ENCODE measurements at places on chromosomes 1 and 21.

GRCh38 chr1:11138952-11139351, 39.3 kb upstream of the EXOSC10 start:
- peak; percentile 68 for DNase-seq

DNA sequence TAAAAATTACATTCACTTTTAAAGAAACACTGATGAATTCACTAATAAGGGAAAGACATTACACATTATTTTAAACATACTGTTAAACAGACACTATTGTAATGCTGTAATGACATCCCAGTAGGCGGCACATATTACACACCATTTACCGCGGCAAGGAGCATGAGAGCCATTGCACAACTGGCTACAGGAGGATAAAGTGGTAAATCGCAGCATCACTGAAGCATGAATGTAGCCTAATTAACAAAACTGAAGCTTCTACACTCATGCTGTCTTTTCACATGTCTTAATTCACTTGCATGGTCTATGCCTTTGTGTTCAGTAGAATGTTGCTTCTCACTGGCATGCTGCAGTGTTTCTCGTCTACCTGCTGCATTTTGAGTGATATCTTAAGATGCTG, 1046.0 kb downstream of the MRPL39 start:
- DNase-seq: no peak

- DNase-seq: no peak
Measured at GRCh38 chr1:203362720-203363025, 11.8 kb upstream of the FMOD start.

DNA sequence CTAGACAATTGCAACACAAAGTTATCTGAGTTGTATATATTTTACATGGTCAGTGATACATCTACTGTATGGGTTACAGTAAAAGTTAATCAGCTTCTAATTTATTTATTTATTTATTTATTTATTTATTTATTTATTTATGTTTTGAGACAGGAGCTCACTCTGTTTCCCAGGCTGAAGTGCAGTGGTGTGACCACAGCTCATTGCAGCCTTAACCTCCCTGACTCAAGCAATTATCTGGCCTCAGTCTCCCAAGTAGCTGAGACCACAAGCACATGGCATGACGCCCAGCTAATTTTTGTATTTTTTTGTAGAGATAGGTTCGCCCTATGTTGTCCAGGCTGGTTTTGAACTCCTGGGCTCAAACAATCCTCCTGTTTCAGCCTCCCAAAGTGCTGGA, 241.6 kb downstream of the PTPRC start:
- peak; percentile 50 for DNase-seq

- DNase-seq: no peak
Measured at GRCh38 chr1:32111789-32112188, 3.9 kb downstream of the KPNA6 start.

- no peak for DNase-seq
Measured at GRCh38 chr1:1398677-1399186, 403 bp downstream of the CCNL2 start.

- peak; percentile 20 for DNase-seq
Measured at GRCh38 chr1:189769448-189769847, 708.2 kb downstream of the BRINP3 start.

GRCh38 chr1:160062230-160062532, 7.8 kb downstream of the KCNJ10 start:
- DNase-seq: no peak

- DNase-seq: no peak
Measured at GRCh38 chr1:116291024-116291423, 82.0 kb upstream of the ATP1A1 start.

- no peak for DNase-seq
Measured at GRCh38 chr21:15095326-15095725, 30.5 kb upstream of the NRIP1 start.

- DNase-seq: no peak
Measured at GRCh38 chr1:204092632-204093420, 19.9 kb downstream of the SOX13 start.

DNA sequence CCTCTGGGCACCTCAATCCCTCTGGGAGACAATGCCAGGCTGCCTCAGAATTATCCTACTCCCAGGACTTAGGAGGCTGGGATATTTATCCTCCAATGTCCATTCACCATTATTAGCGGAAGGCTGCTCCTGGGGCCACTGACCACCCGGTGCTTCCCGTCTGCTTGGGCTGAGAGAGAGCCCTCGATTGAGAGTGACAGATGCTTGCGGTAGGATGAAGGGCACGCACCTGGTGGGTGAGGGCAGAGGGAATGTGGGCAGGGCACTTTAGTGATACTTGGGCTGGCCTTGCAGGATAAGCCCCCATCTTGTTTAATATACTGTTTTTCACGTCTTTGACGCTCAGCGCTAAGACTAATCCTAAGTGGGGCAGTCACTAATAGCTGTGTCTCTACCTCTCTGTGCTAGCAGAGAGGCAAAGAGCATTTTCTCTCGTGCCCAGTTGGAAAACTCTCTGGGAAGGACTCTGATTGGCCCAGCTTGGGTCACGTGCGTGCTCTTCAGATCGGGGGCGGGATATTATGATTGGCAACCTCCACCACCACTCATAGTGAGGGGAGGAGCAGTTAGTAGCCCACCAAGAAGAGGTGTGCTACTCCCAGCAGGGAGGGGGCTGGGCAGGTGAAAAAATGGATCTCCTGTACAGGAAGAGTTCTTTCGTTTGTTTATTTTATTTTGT, 10.6 kb upstream of the PARS2 start:
- DNase-seq: peak; percentile 66

- peak; percentile 69 for DNase-seq
Measured at GRCh38 chr1:166947398-166948043, 27.8 kb downstream of the ILDR2 start.

DNA sequence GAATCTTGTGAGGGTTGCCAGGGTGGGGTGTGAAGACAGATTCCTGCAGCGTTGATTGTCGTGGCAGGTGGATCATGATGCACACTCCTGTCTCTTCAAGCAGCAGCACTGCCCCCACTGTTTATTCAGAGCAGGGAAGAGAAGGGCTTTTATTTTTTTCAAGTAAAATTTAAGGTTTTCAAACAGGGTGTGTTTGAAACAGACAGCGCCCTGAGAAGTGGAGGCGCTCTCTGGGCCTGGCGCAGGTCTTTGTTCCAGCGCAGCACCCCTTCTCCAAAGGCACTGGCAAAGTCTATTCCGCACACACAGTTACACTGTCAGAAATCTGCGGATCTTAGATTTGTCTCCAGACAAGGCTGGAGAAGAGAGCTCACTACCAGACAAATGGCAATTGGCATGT, 7.0 kb downstream of the C1orf53 start:
- peak; percentile 10 for DNase-seq

- no peak for DNase-seq
Measured at GRCh38 chr1:36771240-36771639, 263.1 kb downstream of the GRIK3 start.

DNA sequence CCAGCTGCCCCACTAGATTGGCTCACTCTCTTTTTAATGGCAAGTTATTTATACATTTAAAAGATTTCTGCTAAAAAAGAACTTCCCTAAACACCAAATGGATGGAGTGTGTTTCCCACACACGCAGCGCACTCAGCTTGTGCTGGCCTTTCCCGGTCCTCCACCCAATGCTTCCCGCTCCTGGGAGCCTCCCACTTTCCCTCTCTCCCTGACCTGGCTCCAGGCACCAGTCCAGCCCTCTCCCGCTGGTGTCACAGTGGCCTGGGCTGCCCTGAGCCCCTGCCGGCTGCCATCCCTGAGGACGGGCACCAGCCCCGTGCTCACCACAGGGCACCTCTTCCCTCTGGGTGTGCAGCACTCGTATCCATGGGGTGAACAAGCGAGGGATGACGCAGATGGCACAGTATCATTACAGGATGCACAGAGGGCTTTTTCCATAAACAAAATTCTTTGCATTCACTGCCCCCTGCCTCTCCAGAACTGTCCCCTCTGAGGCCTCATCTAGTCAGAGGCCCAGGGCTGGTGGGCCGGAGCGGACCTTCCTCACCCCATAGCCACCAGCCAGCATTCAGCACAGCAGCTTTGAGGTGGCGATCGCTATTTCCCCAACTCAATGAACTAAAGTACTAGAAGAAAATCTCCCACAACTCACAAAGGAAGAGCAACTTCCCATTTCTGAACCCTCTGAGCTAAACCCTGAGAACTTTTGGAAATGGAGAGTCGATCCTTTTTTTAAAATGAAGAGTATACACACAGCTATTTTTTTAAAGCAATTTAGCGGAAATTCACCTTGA, 68.5 kb downstream of the SLC37A1 start:
- DNase-seq: no peak

GRCh38 chr21:46065215-46065913, 32.5 kb upstream of the COL6A2 start:
- DNase-seq: peak; percentile 55

- DNase-seq: no peak
Measured at GRCh38 chr1:230728710-230729392, 14.9 kb upstream of the AGT start.

DNA sequence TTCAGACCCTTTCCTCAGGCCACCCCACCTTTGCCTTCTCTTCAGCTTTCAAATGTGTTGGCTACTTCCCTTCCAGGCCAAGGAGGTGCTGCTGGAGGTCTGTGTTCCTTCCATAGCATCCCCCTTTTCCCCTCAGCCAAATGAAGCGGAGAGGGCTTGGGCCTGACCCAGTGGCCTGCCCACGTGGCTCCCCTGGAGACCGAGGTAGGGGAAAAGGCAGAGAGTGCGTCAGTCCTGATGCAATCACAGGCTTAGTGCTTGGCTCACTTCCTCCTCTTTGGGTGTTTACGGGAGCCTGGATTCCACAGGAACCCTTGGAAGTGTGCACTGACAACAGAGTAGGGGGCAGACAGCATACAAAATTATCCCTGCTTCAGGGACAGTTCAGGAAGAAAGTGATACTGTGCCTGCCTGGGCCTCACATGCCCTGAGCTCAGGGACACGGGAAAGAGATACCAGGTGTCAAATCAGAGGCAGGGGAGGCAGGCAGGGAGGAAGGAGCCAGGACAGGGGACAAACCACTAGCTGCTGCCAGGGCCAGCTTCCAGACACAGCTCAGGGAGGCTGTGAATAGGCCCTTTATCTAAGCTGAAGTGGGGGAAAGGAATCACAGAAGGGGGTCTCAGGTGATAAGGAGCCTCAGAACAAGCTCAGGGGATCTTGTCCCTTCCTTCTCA, 16.6 kb upstream of the PTP4A2 start:
- peak; percentile 98 for DNase-seq

- DNase-seq: no peak
Measured at GRCh38 chr1:7280347-7280960, 490.6 kb upstream of the VAMP3 start.

GRCh38 chr1:7962636-7963377, 1.3 kb downstream of the PARK7 start:
- peak; percentile 29 for DNase-seq

GRCh38 chr1:91836331-91837040, 49.5 kb downstream of the TGFBR3 start:
- no peak for DNase-seq

DNA sequence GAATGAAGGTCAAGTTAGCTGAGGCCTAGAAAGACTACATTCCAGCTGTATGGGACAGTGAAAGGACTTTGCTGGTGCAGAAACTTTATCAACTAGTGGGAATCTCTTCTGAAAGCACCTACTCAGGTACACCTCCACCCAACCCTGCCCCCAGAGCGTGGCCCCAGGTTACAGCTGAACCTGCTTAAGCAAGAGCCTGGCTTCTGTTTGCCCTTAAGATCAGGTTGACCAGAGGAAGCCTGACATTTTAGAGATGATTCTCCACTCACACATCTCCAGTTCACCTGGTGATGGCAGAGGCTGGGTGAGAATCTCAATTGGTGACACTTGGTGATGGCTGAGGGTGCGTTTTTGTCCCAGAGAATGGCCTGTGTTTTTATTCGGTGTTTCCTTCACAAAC, 24.0 kb downstream of the ELAPOR1 start:
- DNase-seq: no peak

DNA sequence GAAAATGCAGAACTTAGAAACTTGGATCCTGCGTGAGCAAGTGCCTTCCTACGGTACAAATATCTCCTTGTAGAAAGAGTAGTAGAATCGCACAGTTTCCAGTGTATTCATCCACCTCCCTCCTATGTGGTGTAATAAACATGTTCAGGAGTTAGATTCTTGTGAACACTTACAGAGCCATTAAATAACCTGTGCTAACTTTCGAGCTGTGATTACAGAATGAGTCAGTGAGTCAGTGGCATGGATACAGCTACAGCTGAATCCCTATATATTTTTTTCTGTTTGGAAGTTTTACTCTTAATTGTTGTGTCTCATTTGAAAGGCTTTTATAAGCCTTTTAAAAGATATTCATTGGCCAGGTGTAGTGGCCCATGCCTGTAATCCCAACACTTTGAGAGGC, 148.7 kb downstream of the EDEM3 start:
- DNase-seq: peak; percentile 17

DNA sequence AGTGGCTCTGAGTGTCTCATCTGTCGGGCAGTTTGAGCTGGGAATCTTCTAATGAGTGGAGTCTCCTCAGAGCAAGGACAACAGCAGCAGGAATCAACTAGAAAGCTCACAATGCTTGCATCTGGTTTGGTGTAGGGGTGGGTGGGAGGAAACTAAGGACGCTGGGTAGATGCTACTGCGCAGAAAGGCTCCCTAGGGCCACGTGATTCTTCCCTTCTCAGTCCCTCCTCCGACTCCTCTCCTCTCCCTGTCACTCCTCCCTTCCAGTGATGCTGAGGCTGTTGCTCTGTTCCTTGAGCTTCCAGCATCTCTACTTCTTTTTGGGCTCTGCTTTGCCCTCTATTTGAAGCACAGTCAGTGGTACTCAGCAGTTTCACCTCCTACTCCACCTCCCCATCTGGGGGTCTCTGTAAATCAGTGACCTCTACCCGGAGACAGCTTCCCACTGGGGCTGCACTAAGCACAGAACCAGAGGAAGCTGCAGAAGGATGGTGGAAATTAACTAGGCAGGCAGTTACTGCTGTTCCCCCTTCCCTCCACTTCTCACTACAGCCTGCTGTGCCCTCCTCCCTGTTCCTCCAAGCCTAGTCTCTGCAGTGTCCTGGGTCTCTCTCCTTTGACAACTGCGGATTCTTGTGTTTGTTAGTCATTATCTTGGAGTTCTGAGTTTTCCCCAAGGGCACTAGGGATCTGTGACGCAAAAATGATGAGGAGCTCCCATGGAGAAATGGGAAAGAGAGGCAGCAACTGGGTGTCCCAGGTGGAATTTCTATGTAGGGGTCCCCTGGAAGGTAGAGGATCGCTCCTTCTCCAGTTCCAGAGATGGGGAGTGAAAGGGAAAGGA, 5.8 kb downstream of the LINGO4 start:
- DNase-seq: peak; percentile 56

- DNase-seq: peak; percentile 25
Measured at GRCh38 chr1:36400825-36401601, 3.3 kb upstream of the LSM10 start.

- peak; percentile 8 for DNase-seq
Measured at GRCh38 chr1:194705123-194705854, 1518.9 kb upstream of the B3GALT2 start.

DNA sequence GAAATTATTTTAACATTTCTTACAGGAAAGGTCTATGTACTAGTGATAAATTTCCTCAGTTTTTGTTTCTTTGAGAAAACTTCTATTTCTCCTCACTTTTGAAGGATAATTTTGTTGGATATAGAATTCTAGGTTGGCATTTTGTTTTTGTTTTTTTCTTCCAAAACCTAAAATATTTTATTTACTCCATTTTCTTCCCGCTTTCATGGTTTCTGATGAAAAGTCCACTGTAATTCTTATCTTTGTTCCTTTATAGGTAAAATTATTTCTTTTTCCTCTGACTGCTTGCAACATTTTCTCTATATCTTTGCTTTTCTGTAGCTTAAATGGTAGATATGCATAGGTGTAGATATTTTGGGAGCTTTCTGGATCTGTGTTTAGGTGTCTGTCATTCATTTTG, 153.9 kb upstream of the DSCAM start:
- no peak for DNase-seq

Measured in ELR (cell line).